Stimulated activated CD8-positive, alpha-beta memory T cell treated with anti-CD3 and anti-CD28 coated beads, Interleukin-15, amount 100 ng/mL, for 48 hours (primary cell): ENCODE measurements at places on chromosomes 2 and 18.

DNA sequence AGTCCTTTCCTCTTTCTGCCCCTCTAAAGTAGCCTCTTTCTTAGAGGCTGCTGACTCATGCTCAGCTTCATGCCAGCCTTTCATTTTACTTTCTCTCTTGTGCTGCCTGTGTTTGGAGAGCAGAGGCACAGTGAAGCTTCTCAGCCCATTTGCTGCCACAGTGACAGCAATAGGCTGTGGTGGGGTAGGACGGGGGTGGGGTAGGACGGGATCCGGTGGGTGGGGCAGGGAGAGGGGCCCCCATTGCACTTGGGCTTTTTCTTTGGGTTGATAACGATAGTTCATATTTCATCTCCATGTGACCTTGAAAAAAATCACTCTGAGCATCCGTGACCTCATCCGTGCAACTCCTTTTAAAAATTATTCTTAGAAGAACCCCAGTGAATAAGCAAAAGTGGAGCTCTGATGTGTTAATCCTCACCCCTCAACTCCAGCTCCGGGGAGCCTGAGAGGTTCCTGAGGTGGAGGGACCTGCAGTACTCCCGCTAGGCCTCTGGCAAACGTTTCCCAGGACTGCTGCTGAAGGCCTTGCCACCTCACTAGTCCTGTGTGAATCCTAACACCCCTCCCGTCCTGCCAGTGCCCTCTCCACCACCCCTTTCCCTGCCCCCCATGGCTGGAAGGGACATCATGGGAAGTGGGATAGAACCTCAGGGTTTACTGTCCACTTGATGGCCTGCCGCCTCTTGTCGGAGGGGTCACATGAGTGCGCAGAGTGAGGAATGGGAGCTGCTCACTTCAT is 70.8 kb downstream of the INPP4A start:
- DNase-seq: no peak

DNA sequence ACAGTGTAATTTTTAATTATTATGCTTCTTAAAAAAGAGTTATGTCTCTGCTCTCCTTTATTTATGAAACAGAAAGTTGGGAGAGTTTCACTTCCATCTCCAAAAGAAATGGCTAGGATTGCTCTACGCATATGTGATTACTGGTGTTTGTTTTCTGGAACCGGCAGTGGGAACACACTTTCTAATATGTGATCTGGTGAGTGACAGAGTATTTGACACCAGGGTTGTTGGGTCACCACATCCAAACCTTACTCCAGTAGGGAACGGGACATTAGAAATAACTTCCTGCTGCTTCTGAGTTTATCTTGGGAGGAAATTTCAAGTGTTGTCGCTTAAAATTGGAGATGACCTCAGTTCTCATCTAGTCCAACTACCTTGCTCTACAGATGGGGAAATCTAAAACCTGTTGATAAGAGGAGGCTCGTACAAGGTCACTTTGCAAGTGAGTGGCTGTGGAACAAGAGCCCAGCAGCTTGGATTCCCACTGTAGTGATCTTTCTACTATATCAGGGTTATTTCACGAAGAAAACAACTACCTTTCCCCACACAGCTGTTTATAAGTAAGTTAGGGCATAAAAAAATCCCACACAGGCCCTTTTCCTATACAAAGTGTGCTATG is 108.5 kb downstream of the TTC32 start:
- DNase-seq: no peak

- no peak for DNase-seq
These were observed 126.5 kb downstream of the ZNF407 start for GRCh38 chr18:74724186-74724585.

GRCh38 chr2:122098306-122098705 is 342.9 kb downstream of the TSN start:
- DNase-seq: no peak

GRCh38 chr2:72830273-72830672 is 4.4 kb upstream of the EXOC6B start:
- DNase-seq: no peak

- DNase-seq: no peak
These were observed 51.9 kb downstream of the LRPPRC start for GRCh38 chr2:43943809-43944452.

DNA sequence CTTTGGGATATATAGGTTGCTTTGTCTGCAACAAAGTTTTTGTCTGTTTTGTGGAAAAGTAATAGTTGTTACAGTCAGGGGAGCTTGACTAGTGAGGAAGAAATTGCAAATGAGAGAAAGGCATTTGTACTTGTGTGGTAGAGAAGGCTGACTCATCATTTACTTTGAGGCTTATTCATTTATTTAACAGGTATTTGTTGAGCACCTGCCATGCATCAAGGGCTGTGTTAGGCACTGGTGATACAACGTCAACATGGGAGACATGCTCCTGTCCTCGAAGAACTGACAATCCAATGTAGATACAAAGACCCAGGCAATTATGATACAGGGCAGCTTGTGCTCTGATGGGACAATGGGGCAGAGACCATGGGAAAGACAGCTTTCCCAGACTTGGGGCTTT is 79.5 kb downstream of the UPP2 start:
- DNase-seq: no peak

DNA sequence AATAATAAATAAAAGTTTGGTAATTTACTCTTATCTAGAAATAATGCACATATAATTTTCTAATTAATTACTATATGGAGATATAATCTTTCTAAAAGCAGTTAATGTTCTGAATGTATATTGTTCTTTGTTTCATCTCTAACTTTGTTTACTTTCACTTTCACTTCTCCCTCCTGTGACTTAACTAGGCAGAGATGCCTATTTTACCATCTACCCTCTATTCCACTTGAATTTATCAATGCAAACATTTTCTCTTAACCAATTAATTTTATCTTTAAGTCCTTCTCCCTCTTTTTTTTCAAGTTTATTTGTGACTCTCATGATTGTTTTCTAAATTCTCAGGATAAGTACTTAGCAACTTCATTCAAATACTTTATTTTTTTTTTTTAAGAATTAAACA is 55.1 kb upstream of the IL1RL1 start:
- no peak for DNase-seq

GRCh38 chr2:27828305-27828704 is 56.8 kb downstream of the MRPL33 start:
- no peak for DNase-seq

GRCh38 chr2:233135421-233135820 is 75.3 kb downstream of the INPP5D start:
- no peak for DNase-seq

DNA sequence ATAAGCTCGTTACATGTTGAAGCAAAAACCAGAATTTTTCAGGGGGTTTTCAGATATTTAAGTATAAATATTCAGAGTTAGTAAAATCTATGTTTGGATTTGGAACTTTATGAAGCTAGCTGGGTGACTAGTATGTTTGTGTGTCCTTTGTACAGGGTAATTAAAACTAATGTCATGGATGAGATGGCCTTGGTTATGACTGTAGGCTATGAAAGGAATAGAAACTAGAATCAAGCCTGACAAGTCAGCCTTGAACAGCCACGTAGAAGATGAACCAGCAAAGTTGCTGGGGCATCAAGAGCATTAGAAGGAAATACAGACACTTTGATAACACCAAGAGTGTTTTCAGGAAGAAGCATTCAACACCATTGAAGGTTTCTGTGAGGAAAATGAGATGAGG is 825.1 kb upstream of the CNTNAP5 start:
- DNase-seq: no peak

DNA sequence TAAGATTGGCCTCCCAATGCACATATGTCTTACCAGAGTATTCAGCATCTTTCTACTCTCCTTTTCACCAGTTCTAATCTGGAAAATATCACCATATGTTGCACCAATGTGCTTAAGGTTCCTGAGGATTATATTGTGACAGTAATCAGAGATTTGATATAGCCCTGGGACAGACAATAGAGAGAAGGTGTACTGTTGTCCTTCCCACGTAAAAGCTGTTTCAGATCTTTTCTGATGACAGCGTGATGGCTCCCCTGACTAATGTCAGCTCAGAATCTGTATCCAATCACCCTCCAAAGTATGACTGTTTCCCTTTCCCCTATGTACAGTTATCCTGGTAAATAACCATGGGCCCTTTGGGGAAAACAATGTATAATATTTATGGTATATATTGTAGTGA is 9.0 kb upstream of the MLPH start:
- no peak for DNase-seq

DNA sequence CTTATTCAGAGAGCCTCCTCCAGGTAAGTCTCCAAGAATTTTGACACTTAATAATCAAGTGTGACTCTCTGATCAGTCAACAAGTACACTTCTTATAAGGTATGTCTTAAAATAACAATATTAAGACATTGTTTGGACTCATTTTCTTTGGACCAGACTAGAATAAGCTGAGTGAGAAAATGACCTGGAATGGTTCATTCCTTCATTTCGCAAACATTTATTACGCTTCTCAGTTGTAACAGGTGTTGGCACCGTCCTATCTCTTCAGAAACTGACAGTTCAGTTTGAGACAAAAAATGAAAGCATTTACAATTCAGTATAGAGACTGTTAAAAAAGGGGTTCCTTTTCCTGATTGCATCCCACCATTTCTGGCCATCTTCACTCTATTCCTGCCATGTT is 46.6 kb downstream of the TSPYL6 start:
- no peak for DNase-seq

GRCh38 chr18:48163738-48164115 is 233.3 kb upstream of the SMAD2 start:
- DNase-seq: no peak

DNA sequence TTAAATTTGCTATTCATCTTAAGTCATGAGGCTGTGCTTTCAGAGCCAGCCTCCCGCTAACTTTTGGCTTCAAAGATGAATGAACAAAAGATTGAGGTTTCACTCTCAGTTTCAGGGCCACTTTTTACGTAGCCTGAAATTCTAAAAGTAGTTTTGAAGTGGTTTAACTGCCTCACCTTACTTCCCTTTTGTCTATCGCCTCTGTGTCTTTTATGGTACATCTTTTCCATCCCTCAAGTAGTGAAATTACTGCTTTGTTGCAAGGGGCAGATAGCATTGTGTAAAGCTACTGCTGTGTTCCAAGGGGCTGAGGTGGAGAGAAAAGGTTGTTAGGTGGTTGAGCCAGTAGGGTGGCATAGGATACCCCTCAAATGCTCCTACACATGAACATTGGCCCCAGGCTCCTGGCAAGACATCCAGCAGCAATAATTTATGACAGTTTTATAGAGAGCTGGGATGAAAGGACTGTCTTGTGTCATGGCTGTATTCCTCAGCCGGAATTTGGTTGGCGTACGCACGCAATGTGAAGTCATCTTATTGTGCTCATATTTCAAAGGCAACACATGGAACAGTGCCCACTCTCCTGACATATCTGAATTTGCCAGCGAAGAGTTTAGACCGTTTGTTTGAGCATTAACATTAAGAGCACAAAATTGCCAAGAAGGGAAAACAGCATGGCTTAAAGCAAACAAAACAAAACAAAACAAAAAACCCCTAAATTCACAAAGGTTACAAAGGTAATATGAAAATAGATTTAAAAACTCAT is 32.2 kb downstream of the QPCT start:
- no peak for DNase-seq

- DNase-seq: no peak
These were observed 500.6 kb upstream of the MYT1L start for GRCh38 chr2:2831633-2832032.

- DNase-seq: no peak
These were observed 220.3 kb downstream of the BCL2 start for GRCh38 chr18:63099091-63099840.

- no peak for DNase-seq
These were observed 45.9 kb downstream of the THUMPD2 start for GRCh38 chr2:39733070-39733674.

- DNase-seq: no peak
These were observed 149.8 kb downstream of the KLHL29 start for GRCh38 chr2:23534771-23535170.

DNA sequence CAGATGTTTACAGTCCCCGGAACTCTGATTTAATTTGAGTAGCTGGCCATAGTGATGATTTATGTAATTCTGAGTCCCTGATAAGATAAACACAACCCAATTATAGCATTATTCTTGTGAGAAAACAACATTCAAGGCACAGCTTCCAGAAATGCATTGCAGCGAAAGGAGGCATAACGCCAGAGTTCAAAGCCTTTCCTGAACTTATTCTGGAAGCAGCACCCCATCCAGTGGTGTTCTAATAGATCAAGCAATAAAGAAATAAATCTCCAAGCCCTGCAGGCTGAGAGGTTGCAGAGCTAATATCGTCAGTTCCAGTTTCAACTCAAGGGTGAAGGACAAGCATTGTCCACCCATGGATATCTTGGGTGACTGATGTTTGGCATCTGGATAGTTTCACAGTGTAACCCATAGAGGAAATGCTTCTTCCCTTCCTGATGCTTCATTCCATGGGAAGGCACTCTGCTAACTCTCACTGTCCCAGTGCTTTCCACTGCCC is 18.8 kb downstream of the CDH2 start:
- no peak for DNase-seq

- peak; percentile 23 for DNase-seq
These were observed 57.6 kb upstream of the ZNF519 start for GRCh38 chr18:14189858-14190257.

GRCh38 chr2:6929196-6929819 is 12.1 kb downstream of the RNF144A start:
- DNase-seq: no peak

GRCh38 chr18:80163183-80163582 is 54.1 kb downstream of the ADNP2 start:
- no peak for DNase-seq

DNA sequence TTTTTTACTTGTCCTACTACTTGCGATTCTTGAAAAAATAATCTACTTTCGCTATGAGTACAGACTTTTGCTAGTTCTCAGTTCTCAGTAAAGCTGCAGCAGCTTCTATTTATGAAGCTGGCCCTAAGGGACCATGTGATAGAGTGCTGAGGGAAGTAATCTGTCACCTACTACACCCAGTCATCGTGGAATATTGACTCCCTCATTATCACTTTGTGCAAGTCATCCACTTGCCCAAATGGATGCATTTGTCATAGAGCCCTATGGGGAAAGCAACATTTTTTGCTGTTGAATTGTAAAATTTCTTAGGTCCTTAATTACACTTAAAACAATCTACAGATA is 1919.8 kb downstream of the SUCLG1 start:
- no peak for DNase-seq

DNA sequence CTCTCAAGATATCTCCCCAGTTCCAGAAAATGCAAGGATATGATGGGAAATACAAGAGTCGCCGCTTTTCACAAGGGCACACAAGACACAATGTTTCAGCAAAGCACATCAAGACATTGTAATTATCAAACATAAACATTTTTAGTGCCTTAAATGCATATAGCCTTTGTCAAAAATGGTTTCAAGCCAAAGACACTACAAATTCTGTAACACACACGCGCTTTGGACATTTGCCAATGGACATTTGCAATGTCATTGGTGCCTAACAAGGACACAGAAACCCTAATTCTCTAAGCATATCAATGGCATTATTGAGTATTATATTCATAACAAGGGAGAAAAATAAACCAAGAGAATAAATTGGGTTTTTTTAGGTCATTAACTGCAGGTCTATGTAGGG is 16.1 kb downstream of the ADD2 start:
- DNase-seq: no peak

GRCh38 chr2:68700560-68700959 is 34.1 kb upstream of the ARHGAP25 start:
- DNase-seq: no peak

- DNase-seq: no peak
These were observed 53.0 kb upstream of the ID2 start for GRCh38 chr2:8628866-8629209.

- no peak for DNase-seq
These were observed 42.0 kb downstream of the AFTPH start for GRCh38 chr2:64565949-64566710.

- DNase-seq: no peak
These were observed 54.0 kb downstream of the PELI1 start for GRCh38 chr2:64090264-64090663.
